ENCODE measurements at places on chromosomes 12 and 14.

DNA sequence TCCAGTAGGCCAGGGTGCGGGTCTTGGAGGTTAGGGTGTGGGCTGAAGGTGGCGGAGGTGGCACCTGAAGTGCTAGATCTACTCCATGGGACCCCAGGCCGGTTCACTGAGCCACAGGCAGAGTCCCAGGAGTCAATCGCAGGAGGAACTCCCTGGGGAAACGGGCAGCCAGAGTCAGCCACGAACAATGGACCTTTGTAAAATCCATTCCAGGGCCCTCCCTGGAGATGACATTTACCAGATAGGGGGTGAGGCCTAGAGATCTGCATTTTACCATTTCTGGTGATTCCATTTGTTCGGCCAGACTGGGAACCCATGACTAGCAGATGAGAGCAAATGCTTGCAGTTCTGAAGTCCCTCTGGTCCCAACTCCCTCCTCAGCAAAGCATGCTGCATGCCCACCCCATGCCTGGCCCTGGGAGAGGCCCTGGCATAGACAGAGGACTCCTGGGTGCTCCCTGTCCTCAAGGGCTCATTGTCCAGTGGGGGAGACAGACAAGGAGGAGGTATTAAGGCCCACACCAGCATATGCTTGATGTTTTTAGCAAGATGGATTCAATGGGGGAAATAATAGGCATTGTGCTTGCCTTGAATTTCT, 115.5 kb downstream of the EML1 start:
- no peak for DNase-seq

DNA sequence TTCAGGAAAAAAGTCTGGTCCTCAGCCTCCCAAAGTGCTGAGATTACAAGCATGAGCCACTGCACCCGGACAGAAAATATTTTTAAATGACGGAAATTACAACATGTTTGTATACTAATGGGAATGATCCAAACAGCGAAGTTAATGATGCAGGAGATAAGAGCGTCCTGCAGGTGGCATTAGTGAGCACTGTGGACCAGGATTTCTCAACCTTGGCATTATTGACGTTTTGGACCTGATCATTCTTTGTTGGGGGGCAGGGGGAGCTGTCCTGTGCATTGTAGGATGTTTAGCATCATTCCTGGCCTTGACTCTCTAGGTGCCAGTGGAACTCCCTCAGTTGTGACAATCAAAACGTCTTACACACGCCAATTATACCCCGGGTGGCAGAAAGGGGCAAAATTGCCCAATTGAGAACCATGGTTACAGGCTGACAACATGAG, 34.1 kb downstream of the SCFD1 start:
- DNase-seq: peak; percentile 18

DNA sequence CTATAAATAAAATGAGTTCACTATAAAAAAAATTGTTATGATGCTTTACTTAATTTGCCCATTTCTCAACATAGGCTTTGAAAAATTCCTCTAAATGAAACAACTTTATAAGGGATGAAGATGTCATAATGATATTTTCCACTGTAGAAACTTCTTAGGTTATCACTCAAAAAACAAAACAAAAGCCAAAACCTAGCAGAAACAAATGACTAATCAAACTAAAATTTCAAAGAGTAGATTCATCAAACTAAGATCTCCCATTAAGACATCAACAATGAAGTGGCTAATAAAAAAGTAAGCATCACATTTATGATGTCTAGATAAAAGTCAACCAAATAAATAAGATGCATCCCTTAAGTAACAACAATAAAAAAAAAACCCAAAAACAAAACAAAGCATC, 36.9 kb upstream of the TTC7B start:
- DNase-seq: no peak

DNA sequence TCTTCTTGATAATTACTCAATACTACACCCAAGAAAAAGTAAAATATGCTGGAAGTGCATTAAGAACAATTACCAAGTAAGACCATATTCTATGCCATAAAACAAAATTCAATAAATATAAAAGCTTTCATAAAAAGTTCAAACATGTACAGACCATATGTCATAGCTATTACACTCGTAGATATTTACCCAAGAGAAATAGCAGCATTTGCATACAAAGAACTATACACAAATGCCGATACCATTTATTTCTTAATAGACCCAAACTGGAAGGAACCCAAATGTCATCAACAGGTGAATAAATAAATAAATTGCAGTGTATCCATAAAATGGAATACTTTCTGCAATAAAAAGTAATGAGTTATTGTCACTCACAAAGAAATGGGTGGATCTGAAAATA, 78.3 kb upstream of the SLC16A7 start:
- DNase-seq: no peak

Data from stimulated activated CD4-positive, alpha-beta T cell treated with anti-CD3 and anti-CD28 coated beads, TNF-alpha, amount 100 ng/mL, for 48 hours (primary cell).